ENCODE measurements at places on chromosomes 6 and 20.

- DNase-seq: peak; percentile 67
These were observed 49.4 kb downstream of the IYD start for GRCh38 chr6:150417899-150418826.

DNA sequence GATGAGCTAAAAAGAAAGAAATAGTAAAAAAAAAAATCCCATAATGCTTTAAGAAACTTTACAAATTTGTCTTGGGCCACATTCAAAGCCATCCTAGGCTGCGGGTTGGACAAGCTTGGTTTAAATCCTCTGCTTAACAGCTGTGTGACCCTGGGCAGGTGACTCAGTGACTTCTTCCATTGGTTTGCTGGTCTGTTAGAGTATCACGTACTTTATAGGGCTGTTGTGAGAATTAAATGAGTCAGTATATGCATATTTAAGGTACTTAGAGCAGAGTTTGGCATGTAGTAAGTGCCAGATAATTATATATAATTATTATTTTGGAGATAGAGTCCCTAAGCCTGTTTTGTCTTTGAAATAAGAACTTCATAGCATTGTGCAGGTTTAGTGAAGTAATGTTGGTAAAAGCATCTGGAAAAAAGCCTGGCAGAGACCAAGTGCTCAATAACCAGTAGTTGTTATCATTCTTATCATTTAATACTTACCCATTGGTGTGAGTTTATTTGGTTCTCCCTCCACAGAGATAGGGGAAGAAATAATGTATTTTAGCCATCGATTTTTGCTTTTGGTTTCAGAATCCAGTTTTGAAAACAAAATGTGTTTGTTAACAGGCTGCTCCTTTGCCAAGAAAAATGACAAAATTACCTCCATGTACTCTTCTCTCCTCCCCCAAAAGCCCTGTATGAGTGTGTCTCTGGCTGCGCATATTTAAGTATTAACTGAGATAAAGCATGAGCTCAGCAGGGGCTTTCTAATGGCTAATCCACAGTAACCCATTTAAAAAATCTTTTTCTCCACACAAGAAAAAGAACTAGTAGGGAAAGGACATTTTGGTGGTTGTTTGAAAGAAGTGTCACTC lies 67.2 kb downstream of the FOXO3 start:
- DNase-seq: no peak

GRCh38 chr6:131383421-131384411 lies 189.3 kb upstream of the ARG1 start:
- no peak for DNase-seq

- no peak for DNase-seq
These were observed 2.9 kb downstream of the TMEM30A start for GRCh38 chr6:75281653-75282052.

DNA sequence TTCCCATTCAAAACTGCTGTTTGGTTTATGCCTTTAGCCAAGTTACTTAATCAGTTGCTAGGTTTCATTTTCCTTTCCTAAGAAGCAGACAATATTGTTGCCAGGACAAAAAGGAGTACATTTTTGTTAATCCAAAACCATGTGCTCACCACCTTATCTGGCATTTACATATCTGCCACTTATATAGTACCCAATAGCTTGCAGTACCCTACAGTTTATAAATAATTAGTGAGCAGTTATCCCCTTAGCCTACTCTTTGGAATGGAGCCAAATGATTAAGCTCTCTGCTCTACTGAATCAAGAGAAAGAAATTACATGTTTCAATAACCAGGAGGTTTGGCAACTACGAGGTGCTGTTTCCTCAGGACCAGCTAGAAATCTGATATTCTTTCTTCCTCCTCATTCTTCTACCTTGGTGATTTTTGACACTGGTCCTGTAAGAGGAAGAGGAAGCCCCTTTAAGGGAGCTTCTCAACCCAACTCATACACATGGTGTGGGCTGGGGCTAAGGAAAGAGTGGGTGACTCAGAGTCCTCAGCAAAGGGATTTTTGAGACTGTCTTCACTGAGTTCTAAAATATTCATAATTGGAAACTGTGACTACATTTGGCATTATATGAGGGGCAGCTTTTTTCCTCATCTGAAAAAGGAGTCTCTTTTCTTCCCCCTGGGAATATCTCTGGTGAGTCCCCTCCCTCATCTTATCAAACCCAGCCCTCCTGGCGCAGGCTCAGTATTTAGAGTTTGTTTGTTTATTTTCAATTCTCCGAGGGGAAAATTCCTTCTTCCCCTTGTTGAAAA lies 1.5 kb downstream of the ZNFX1 start:
- DNase-seq: peak; percentile 51

GRCh38 chr6:2546901-2547300 lies 203.8 kb downstream of the MYLK4 start:
- no peak for DNase-seq

GRCh38 chr6:169868458-169868857 lies 117.0 kb downstream of the ERMARD start:
- DNase-seq: no peak

- no peak for DNase-seq
These were observed 66.1 kb downstream of the SYNE1 start for GRCh38 chr6:152571089-152571488.
